NCI-H446 (cell line): ENCODE measurements at places on chromosomes 2 and 18.

GRCh38 chr18:42533009-42533575, 578.1 kb downstream of the PIK3C3 start:
- DNase-seq, result no peak

- DNase-seq, result no peak
Observed at GRCh38 chr2:149271575-149271974, 58.8 kb upstream of the LYPD6 start.

DNA sequence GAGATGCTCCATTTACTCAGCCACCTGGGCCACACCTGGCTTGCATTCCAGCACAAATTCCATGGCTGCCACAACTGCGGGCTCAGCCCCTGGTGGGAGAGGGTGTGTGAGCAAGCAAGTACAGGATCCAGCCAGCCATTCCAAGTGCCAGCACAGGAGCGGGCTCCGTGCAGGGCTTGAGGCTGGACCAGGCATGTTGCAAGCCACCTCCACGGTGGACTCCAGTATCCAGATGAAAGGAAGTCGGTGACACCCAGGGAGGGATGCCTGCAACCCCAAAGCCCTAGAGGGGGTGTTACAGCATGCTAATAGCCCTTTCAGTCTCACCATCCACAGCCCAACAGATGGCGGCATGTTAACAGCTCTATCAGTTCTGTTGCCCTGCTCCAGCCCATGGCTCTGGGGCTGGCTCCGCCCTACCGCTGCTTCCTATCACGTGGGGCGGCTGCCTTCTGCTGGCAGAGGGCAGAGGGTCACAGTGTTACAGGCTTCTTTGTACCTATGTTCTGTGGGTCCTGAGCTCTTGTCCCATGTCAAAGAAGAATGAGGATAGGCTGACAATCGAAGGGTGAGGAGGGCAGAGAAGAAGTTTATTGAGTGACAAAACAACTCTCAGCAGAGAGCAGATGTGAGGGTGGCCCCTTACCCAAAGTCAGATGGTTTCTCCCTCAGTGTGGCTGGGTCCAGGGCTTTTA, 11.7 kb upstream of the GORASP2 start:
- no peak for DNase-seq

DNA sequence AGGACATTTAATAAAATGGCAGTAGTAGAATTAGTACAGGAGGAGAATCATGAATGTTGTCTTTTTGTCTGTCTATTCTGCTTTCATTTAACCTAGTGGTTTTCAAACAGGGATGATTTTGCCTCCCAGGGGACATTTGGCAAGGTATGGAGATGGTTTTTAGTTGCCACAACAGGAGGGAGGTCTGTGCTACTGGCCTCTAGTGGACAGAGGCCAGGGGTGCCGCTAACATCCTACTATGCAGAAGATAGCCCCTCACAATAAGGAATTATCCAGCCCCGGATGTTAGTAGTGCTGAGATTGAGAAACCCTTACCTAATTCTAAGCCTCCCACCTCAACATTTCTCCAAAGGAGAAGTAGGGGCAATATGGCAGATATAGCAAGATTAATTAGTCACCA, 18.3 kb downstream of the FASTKD2 start:
- DNase-seq, result no peak

DNA sequence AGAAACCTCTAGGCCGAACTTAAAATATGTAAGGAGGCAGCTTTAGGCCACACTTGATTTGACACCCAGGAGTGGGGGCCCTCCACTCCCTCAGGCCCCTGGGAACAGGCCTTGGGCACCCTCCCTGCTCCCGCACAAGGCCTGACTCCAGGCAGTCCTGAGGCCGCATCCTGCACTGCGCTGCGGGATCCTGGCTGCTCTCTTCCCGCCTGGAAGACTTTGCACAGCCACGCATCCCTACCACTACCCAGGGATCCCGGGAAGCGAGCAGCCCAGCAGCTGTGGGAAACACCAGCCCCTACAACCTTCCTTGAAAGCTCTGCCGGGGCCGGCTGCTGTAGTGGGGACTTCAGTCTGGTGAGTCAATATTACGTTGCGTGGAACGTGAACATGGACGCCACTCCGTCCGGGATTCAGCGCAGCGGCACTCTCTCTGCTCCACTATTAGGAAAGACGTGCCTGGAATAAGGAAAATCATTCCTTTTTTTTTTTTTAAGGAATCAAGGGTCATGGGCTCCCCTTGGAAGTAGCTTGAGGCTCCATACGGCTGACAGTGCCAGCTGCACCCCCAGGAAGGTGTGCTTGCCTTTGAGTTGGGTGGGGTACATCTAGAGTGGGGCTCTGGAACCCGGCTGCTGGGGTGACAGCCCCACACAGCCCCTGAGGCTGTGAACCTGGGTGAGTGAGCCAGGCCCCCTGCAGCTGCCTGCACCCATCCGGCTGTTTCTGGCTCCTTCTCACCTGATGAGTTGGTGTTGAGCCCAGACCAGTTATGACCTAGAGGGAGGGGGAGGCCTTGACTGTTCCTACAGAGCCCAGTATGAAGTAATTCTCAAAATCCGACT, 119.2 kb upstream of the TMEM18 start:
- DNase-seq, result no peak

DNA sequence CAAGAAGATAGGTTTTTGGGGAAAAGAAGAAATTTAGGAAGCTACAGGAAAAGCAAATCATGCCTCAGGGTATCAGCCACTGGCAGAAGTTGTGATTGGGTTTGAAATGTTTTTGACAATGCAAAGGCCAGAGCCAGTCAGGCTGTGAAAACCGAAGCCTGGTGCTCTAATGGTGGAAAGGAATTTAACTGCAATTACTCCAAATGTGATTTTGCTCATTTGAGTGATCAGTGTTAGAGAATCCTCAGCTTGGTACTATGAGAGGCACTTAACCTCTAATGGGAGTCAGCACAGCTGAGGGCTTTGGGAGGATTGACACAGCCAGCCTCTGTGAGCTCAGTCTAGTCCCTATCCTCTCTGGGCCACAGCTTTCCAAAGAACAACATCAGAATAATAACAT, 176.5 kb downstream of the LRRTM1 start:
- no peak for DNase-seq

DNA sequence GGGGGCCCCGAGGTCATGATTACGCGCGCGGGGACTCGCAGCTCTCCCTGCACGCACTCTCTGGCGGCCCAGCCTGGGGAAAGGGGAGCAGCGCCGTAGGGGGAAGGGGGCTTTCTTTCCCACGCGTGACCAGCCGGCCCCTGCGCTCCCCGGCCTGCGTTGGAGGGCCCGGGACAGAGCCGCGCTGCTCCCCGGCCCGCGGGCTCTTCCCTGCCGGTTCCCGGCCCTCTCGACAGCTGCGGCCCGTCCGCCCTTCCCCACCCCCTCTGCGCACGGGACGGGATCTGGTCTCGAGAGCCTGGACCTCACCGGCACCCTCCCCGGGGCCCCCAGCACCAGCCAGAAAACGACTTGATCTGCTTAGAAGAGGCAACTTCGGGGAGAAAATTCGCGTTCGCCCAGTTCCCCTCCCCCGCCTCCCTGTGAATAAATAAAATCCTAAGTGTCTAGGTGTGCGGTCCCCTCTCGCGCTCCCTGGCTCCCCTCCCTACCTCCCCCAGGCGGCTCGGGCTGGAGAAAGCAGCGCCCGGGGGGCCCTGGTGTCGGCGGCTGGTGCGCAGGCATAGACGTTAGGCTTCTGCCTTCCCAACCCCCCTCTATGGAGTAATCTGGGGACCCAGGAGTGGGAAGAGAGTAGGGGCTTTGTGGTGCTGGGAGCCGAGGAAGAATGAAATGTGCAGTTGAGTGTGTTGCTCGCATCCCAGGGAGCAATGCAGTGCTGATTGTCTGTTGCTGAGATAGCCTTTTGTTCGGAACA, 803 bp upstream of the FIGN start:
- no peak for DNase-seq

GRCh38 chr2:144379851-144380311, 140.0 kb downstream of the ZEB2 start:
- DNase-seq, result peak; percentile 85

- DNase-seq, result no peak
Observed at GRCh38 chr2:14126846-14127245, 505.7 kb upstream of the LRATD1 start.

GRCh38 chr18:76431437-76432273, 63.4 kb downstream of the ZNF516 start:
- DNase-seq, result no peak

- no peak for DNase-seq
Observed at GRCh38 chr2:185161701-185162100, 563.4 kb downstream of the ZNF804A start.

DNA sequence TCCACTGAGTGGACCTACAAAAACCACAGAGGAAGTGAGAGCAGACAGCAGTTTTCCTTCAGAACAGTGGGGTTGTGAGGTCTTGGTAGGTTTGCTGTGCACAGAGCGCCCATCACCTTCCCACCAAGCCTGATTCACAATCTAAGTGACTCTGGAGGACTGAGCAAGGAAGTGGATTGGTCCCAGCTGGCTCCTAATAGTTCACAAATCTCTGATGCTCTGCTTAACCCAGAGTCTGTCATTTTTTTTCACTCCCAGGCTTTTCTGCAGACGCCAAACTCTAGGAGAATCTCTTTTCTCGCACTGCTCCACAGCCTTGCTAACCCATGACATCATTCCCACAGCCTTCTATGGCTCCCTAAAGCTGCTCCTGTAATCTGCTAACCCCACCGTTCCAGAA, 280.4 kb downstream of the C1D start:
- DNase-seq, result no peak

DNA sequence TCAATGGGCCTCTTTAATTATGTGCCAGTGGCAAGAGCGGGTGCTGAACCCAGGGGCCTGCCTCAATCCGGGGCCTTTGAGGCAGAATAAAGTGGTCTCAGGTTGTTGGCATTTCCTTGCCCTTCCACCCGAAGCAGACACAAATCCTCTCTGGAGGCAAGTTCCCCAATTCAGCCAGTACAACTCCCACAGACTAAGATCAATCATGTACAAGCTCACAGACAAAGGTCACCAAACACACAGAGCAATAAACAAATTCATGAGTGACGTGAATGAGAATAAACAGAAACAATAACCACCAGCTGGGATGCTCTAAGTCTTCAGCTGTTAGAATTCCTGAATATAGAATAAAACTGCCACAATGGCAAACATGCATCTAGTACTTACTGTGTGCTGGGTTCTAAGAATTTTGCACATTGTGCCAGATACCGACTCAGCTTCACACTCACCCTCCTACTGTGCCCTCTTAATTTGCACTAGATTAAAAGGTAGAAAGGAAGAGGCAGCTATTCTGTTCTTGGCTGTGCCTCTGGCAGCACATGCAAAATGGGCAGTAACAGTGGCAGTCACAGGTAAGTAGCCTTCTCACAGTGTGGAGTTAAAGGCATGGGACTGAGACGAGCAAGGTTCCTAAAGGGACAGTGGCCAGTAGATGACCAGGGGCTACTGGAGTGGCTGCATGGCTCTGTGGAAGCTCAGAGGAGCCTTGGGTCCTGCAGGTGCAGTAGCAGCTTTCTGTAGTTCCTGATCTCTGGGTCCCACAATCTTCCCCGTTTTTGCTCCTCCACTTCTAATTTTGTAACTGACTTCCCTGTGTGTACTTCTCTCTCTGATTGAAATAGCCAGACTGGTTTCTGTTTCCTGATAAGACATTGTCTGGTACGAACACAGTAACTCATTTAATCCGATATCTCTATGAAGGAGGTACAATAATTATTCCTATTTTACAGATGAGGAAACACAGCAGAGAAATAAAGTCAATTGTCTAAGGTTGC, 34.6 kb upstream of the IL1B start:
- DNase-seq, result no peak

GRCh38 chr2:233303252-233303651, 4.4 kb upstream of the SAG start:
- DNase-seq, result no peak

DNA sequence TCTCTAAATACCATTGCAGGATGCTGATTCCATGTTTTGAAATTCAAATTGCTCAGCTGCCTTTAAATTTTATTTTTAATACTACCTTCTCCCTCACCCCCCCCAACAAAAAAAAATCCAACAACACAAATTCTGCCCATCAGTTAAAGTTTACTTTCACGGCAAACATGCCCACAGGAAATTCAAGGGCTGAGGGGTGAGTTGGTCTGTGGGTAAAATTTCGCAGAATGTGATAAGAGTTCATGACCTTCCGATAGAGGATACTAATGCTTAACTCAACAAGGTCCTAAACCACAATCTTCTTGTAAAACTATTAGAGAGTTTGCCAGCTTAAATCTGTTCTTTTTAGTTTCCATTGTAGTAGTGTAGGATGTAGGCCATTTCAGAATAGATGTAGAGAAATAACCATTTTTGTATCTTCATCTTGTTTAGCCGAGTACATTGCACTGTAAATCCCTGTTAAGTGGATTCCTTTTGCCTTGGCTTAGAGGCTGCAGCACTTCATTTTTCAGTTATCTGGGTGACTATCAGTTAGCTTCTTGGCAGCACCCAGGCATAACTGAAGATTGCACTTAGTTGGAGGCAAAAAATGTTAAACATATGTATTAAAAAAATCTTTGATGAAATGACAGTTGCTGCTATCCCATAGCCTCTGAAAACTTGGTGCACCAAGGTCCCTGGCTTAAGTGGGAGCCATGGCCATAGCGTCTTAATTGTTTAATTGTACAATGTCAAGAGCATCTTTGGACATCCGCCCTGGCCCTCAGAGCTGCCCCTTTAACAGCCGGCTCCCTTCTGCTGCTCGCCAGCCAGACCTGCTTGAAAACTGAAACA, 232.3 kb downstream of the HAUS1 start:
- no peak for DNase-seq

GRCh38 chr2:215437614-215438013, 1.7 kb upstream of the FN1 start:
- no peak for DNase-seq

DNA sequence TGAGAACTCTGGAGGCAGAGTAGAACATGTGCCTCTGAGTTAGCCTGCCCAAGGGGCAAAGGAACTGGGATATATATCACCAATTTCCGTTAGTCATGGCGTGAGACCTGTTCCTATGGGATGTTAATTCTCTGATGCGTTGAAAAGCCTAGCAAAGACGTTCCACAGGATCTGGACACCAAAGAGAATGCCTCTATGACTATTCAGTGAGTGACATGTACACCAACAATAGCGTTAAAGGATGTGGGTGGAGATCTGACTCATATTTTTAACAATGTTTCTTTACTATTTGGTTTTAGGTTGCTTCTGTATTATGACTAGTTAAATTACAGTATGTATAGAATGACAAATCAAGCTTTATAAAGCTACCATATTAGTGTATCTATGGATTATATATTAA, 320.9 kb upstream of the MC4R start:
- DNase-seq, result no peak

- DNase-seq, result no peak
Observed at GRCh38 chr2:65227020-65227455, 593 bp upstream of the ACTR2 start.

GRCh38 chr2:223768179-223768578, 69.2 kb downstream of the AP1S3 start:
- no peak for DNase-seq

- DNase-seq, result peak; percentile 77
Observed at GRCh38 chr2:72973566-72974435, 56.5 kb downstream of the EMX1 start.

GRCh38 chr2:238438856-238439849, 12.4 kb downstream of the ASB1 start:
- no peak for DNase-seq

GRCh38 chr18:14927701-14928100, 179.7 kb downstream of the ANKRD30B start:
- no peak for DNase-seq
